Esophagus muscularis mucosa (tissue), 4 donors: ENCODE measurements at places on chromosomes 7 and 10. TPM values are rescaled to one million over a fixed set of nuclear protein-coding genes. Genes with fewer than 3 reads are reported as not detected.
A peak's percentile ranks its signal among the peaks of the same experiment; 100 is the strongest.

POLR2J2 gene
- 2.0 TPM for total RNA-seq

NPSR1 gene
- total RNA-seq, result not detected

SEMA3E gene
- total RNA-seq, result 11.2 TPM

TLX1 gene
- total RNA-seq, result not detected

MKX gene
- total RNA-seq, result 22.4 TPM

PODXL gene
- total RNA-seq, result 24.5 TPM

- DNase-seq, result no peak
Observed at GRCh38 chr7:47669178-47669891, 87.4 kb upstream of the TNS3 start.

GRCh38 chr7:1694611-1695511 is 24.8 kb downstream of the ELFN1 start:
- DNase-seq, result no peak

GRCh38 chr10:96618653-96619052 is 31.8 kb upstream of the TM9SF3 start:
- DNase-seq, result no peak

- DNase-seq, result no peak
Observed at GRCh38 chr10:16689696-16690095, 127.5 kb downstream of the RSU1 start.

DNA sequence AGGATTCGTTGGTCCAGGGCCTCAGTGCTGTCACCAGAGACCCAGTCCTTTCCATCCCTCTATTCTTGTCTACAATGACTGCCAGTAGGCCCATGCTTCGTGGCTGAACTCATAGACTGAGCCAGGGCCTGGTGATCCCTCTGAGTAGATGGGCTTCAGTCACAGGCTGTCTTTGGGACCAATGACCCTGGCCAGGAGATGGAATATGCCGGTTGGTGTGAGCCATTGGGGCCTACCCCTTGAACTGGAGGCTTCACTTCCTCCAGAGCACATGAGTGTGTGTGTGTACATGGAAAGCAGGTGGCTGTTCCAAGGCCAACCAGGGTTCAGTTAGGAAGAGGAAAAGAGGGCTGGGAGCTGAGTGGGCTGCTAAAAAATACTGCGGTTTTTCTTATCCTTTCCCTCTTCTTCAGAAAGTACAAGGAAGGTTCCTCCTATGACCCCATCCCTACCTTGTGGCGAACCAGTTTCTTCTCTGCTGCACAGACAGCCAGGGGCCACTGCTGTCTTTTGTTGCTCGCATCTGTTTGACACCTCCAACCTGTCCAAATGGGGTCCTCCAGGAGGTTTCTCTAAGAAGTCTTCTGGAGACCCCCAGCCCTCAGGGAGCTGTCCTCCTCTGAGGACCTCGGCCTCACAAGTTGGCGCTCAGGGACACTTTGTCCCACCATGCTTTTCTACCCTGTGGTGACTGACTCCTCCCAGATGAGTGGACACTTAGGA is 36.6 kb downstream of the ADRA2A start:
- DNase-seq, result no peak

- DNase-seq, result peak; percentile 87
Observed at GRCh38 chr7:49638166-49638565, 135.3 kb upstream of the VWC2 start.

- DNase-seq, result no peak
Observed at GRCh38 chr7:91912494-91912893, 28.2 kb upstream of the AKAP9 start.

DNA sequence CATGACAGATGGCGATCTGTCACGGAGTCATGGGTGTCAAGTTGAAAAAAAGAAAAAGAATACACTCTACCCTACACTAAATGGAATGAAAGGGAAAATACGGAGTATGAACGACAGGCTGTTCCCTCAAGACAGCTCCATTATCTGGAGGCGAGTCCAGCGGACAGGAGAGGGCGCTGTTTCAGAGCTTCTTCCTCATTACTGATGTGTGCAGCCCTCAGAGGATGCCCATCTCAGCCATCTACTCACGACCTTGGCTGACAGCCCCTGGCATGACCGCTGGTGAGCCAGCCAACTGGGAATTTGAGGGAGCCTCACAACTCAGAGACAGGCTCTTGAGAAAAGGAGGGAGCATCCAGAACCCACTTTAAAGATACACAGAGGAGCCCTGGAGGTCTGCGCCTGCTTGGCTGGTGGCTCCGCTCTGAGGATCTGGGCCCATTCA is 49.6 kb upstream of the SMNDC1 start:
- no peak for DNase-seq
